ENCODE measurements at places on chromosomes 2 and 18.

- DNase-seq = no peak
Observed at GRCh38 chr2:98334439-98335078, 11.7 kb upstream of the CNGA3 start.

DNA sequence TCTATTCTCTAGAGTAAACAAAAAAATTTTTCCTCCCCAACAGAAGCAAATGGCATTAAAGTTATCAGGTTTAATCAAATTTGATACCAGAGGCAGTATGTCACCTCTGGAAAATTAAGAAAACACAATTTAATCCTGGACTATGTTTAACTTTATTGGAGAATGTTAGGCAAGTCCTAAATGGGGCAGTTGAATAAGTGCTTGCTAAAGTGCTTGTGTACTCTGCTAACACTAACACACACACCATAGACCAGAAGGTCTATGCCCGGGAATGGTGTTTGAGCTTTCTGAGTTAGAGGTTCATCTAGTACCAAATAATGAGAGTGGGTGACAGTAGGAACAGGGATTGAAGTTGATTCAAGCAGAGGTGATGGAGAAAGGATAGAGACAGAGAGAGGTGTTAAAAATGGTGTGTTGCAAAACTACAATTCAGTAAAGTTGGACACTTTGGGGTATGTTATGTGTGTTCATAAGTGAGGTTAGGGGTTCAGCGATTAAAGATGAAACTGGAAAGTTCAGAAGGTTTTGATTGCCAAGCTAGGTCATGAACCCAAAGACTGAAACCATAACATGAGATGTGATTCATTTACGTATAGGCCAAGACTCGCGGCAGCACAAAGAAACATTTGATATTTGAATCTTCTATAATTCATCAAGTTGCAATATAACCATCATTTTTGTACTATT lies 40.5 kb upstream of the PEX13 start:
- no peak for DNase-seq

- no peak for DNase-seq
Observed at GRCh38 chr2:101704816-101705578, 7.5 kb downstream of the MAP4K4 start.

DNA sequence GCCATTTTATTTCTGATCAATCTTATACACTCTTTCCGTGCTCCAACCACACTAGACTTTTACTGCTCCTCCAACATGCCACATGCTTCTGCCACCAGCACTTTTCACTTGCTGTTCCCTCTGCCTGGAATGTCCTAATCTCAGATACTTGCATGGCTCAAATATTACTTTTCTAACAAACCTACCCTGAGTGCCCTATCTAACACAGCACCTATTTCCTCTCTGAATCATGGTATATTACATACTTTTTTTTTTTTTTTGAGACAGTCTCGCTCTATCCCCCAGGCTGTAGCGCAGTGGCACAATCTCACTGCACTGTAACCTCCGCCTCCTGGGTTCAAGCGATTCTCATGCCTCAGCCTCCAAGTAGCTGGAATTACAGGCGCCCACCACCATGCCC lies 166.3 kb upstream of the CAVIN2 start:
- DNase-seq = no peak

- DNase-seq = no peak
Observed at GRCh38 chr2:191345788-191346187, 100.6 kb downstream of the MYO1B start.

GRCh38 chr2:165239230-165239629 lies at the start of gene SCN2A:
Gene SCN2A (plus strand): TSS chr2:165239414. CDS start chr2:165295824, 56,410 bp downstream.
- no peak for DNase-seq

- DNase-seq = no peak
Observed at GRCh38 chr2:25417715-25418369, 76.1 kb upstream of the DNMT3A start.

DNA sequence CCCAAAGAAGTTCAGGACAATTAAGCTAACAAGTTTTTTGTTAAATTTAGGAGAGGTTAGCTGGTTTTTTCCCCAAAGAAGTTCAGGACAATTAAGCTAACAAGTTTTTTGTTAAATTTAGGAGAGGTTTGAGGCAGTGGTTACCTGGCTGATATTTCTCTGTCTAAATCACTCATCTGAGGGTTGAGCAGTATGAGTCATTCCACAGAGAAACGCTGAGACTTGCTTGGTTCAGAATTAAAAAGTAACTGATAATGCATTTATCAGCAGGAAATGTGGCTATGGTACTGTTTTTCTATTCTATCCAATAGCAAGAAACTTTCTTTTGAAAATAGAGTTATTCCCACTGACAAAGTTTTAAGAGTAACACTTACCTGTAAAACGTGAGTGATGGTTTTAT lies 22.8 kb upstream of the KIDINS220 start:
- DNase-seq = no peak

- DNase-seq = no peak
Observed at GRCh38 chr2:177270531-177270930, 6.0 kb upstream of the NFE2L2 start.

- no peak for DNase-seq
Observed at GRCh38 chr2:85259879-85260278, 67.9 kb downstream of the TGOLN2 start.

- no peak for DNase-seq
Observed at GRCh38 chr2:120341977-120342376, 4.0 kb upstream of the INHBB start.
